ENCODE measurements at places on chromosomes 7 and 10.

DNA sequence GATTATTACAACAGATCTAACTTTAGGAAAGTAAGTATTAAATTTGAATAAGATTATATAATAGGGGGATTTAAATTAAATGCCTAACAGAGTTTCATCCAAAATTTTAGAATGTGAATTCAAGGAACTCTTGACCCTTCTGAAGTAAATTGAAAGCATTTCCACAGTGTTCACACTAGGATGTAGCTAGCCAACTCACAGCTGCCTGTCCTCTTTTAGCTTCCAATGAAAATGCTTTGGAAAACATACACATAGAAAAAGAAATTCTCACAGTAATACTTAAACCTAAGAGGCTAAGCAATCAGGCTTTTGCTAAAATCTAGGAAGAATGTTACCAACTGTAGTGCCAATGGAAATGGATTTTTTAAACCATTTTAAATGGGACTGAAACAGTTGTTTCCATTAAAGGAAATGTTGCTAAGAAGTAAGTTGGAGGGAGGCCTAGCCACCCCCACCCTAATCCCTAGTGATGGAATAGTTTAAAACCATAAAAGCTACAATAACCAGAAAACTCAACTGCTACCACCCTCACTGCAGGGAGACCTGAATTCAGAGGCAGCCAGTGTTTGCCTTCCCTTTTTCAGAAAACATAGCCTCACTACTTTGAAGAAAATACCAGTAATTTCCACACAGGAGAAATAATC is 58.3 kb downstream of the REEP3 start:
- DNase-seq, result no peak

- DNase-seq, result no peak
Measured at GRCh38 chr7:152200395-152200794, 174.9 kb downstream of the GALNT11 start.

DNA sequence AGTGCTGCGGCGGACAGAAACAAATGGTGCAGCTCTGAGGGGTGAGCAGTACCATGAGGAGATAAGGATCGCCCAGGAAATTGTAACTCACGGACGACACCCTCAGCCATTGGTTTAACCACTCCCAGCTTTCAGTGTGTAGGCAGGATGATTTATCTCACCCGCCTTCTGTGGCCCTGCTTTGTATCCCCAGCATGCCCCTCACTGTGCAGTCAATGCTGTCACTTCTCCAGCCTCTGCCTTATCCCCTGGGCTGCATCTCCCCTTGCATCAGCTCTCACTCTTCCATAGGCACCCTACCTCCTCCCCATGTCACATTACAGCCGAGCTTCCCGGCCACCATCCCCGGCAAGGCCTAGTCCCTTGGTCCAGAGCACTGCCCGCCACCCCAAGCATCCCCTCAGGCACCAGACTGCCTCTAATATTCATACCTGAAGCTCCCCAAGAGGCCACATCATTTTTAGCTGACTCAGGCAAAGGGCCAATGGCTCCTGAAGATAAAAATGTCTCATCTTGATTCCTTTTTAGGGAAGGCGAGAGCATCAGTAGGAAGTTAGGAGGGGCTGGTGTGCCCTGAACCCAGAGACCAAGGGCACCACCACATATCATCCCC is 77.1 kb downstream of the CARD11 start:
- DNase-seq, result no peak

GRCh38 chr10:78543749-78544362 is 510.2 kb downstream of the RPS24 start:
- DNase-seq, result no peak

DNA sequence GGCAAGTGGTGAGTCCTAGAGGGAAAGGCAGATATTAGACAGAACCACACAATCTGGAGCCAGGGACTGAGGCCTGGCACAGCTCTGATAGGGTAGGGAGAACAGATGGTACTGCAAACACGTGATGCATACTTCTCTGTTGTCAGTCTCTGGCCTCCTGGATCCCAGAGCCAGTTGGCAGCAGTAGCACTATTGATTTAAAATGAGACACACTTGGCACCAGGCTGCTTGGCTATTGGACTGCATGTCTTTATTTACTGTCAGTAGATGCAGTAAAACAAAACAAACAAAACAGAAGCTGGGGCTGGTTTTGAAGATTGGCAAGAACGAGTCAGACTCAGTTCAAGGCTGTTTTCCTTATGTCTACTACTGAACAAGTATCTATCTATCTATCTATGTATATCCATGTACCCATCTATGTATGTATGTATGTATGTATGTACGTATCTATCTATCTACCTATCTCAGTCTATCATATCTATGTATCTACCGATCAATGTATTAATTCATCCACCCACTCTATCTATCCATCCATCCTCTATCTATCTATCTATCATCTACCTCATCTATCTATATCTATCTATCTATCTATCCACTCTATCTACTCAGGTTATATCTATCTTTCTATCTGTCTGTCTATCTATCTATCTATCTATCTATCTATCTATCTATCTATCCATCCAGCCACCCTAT is 23.4 kb upstream of the MGAM2 start:
- DNase-seq, result no peak

- DNase-seq, result no peak
Measured at GRCh38 chr7:46606761-46607160, 685.7 kb upstream of the IGFBP3 start.

GRCh38 chr7:136058546-136058945 is 81.4 kb upstream of the MTPN start:
- DNase-seq, result no peak

DNA sequence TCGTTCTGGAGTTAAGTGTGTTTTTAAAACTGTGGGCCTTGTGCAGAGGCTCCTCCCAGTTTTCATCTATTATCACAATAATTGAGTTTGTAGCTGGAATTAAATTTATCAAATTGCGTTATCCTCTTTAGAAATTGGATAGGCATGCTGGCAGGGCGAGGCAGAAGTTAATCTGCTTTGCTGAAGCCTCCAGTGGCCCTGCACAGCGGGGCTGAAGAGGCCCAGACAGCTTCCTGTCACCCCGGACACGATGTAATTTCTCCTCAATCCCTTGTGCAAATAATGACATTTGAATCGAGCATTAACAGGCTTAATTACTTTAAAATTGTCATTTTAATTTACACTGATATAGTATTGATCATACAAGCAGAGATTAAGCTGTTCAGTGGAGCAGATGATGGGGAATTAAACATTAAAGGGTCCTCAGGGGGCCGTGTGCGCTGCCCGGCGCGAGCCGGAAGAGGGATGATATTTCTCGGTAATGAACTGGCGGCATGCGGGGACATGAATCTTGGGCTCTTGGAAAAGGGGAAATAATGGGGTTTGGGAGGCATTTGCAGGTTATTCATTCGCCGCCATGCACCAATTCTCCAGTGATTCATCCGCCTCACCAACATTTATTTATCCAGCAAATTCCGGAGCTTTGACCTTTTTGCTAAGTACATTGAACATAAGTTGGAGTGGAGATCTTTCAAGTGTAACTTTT is 118.5 kb downstream of the NKX6-2 start:
- no peak for DNase-seq
